ENCODE measurements at places on chromosomes 7 and 10.

GRCh38 chr7:92010215-92010614 lies 69.6 kb downstream of the AKAP9 start:
- DNase-seq: no peak

DNA sequence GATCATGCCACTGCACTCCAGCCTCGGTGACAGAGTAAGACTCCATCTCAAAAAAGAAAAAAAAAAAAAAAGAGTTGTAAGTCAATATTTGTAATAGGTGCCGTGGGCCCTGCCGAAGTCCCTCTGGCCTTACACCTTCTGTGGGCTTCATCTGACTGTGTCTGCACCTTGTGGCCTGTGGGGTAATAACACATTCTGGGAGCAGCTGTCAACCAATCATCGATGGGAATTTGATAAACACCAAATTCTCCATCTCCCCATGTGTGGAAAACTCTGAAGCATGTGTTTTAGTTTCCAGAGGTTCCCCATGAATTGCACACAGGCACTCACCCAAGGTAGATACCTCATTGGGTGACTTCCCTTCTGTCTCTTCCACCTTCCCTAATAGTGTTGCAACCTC lies 10.8 kb downstream of the ZNF394 start:
- DNase-seq: no peak

DNA sequence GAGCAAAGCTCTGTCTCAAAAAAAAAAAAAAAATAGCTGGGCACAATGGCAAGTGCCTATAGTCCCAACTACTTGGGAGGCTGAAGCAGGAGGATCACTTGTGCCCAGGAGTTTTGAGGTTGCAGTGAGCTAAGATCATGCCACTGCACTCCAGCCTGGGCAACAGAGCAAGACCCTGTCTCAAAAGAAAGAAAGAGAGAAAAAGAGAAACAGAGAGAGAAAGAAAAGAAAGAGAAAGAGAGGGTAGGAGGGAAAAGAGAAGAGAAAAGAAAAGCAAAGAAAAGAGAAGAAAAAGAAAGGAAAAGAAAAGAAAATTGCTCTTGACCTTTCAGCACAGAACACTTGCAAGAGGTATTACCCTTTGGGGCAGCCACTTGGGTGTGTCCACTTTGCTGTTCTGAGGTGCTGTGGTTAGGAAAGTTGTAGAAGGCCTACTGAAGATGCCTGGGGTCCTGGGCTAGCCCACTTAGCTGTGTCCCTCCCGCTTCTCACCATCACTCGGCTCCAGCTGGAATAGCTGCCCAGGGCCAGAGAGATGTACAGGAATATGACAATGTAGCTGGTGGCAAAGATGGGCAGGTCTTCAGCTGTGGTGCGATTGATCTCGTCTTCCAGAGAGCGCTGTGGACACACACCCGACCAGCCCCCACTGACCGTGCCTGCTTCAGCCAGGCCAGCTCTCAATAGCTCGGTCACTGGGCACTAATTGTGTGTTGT lies 5.6 kb downstream of the NPC1L1 start:
- DNase-seq: no peak

DNA sequence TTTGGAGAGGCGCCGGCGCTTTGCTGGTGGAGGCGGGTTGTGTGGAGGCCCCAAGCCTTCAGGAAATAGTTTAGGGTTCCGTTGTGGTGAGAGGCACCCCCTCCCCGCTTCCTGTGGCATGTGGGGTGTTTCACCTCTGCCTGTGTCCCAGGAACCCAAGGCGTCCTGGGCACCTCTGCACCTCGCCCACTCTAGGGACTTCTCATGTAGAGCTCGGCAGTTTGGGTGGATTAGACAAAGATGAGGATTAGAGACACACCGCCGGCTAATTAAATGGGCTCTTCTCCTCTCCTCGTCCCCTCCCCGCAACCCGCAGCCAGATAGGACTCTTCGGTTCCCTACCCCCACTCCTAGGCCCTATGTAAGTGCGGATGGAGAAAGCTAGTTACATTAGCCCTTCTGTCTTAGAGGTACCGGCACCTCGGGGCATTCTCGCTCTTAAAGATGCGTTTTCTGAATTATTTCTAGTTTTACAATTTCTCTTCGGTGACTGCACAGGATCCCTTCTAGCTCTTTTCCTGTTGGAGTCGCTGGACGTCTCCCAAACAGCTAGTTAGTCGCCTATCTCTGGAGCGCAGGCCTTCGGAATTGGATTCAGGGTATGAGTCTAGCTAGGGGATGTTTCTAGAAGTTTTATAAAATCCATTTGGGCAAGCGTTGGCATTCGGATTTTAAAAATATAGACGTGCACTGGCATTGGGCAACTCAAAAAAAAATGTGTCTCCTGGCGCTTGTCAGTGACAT lies 7.8 kb downstream of the PTF1A start:
- no peak for DNase-seq

DNA sequence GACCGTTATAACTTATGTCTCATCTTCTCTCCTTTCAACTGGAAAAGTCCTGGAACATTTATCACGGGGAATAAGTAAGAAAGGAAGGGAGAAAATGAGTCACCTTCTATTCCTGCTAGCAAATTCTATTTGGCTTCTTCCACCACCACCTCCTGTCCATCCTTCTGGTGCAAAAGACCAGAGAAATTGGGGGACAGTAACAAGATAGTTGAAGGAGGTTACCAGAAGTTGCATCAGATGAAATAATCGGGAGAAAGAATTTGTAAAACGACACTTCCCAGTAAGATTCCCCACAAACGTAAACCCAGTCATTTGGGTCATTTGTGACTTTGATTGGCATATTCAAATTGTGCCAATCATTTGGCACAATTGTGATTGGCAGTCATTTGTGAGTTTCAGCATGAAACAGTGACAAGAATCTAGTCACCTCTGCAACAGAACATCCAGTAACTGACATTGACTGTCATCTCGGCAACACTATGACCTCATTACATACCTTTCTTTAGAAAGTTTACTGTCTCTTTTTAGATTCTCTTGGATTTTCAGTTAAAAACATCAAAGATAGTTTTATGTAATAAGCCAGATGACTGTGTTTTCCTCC lies 51.3 kb upstream of the PIK3CG start:
- DNase-seq: no peak

- DNase-seq: no peak
These were observed 48.6 kb downstream of the CRTAC1 start for GRCh38 chr10:97981816-97982215.

DNA sequence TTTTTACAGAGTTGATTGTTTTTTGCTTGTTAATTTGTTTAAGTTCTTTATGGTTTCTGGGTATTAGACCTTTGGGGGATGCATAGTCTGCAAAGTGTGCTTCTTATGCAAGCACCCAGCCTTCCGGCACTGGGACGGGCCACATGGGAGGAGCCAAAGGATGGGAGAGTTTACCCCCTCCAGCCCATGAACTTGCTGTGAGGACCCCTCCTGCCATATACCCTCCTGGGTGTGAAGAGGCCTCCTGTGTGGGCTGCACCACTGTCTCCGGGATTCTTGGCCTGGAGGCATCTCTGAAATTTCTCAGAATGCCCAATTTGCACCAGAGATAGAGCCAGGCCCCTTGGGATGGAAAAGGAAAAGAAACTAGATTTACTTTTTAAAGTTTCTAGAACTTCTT lies 150.7 kb downstream of the MGMT start:
- DNase-seq: no peak
